ENCODE measurements at places on chromosomes 6 and 20.

- no peak for DNase-seq
Measured at GRCh38 chr6:11367638-11368199, 135.3 kb upstream of the NEDD9 start.

- peak; percentile 73 for DNase-seq
Measured at GRCh38 chr6:135493218-135493961, 4.2 kb downstream of the AHI1 start.

DNA sequence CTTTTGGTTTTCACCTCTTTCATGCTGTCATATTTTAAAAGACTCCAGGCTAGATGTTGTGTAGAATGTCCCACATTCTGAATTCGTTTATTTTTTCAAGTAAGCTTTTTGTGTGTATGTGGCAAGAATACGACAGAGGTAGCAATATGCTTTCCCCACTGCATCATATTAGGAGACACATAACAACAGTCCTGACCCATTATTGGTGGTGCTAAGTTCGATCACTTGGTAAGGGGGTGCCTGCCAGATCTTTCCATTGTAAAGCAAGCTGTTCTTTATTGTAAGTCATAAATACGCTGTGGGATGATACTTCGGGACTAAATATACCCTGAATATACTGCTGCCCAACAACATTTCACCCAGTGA, 588 bp upstream of the NCOA3 start:
- DNase-seq: peak; percentile 65

- DNase-seq: peak; percentile 56
Measured at GRCh38 chr20:32479012-32479411, 106.1 kb downstream of the NOL4L start.

DNA sequence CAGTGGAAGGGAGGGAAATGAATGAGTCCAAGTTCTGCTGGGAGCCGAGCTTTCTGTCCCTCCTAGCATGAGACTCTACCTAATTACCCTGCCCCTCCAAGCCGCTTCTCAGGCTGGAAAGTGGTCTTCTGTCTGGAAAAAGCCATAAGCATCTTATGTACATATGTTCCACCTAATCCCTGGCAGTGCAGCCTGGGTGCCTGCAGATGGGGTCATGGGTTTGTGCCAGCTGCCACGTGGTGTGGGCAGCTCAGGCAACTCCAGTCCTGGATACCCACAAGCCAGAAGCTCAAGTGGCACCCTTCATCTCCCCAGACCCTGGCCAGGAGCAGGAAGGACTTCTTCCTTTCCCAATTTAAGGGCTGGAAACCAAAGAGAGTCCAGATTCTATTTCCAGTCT, 253.1 kb downstream of the LY86 start:
- no peak for DNase-seq

GRCh38 chr20:48751871-48752270, 75.9 kb downstream of the PREX1 start:
- DNase-seq: no peak

DNA sequence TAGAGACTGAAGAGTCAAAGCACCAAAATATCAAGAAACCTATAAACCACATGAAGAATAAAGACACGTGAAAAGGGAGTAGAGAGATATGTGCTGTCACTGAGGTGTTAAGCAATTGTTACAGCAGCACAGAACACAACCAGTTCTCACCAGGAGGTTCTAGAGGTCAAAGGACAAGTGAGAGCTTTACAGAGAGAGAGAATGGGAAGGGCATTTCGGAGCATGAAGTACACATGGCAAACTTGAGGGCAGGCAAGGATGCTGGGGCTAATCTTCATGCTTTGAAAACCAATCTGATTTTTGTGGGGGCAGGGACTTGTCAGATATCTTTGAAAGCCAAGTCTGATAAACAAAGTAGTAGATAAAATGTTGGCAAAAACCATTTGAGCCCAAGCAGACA, 142.3 kb upstream of the NRSN1 start:
- no peak for DNase-seq

DNA sequence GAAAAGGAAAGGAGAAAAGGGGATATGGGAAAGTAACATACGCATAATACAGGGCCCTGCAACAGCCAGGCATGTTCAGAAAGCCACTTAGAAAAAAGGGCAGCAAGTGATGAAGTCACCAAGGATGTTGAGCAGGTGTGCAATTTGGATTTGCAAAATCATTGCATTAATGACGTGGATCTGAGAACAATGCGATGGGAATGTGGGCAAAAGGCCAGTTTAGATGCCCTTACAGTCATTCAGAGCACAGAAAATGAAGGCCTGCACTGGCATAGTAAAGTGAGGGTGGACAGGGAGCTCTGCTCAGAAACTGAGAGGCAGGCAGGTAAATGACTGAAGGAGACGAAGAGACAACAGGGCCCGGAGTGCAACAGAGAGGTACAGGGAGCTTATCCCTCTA, 123.7 kb upstream of the NHSL1 start:
- DNase-seq: no peak

DNA sequence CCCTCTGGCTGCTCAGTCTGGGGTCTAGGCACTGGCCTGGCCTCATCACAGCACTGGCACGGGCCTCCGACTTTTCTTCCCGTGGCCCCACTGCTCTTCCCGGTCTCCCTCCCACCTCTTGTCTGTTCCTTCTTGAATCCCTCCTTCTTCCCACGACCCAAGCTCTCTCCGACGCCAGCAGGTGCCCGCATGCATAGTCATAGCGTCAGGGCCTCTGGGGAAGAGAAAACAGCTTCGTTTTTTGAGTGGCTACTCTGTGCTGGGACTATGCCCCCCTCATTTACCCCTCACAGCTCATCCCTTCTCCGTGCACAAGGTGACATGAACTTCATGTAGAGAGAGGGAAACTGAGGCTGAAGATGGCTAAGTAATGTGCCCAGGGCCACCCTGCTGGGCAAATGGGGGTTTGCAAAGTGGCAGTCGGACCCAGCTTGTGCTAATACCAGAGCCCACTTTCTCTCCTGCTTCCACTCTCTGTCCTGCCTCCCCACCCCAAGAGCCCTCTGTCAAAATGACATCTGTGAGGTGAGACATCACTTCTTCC, 59.2 kb downstream of the SYNJ2 start:
- peak; percentile 74 for DNase-seq

GRCh38 chr6:137926207-137926731, 59.2 kb downstream of the TNFAIP3 start:
- peak; percentile 44 for DNase-seq

DNA sequence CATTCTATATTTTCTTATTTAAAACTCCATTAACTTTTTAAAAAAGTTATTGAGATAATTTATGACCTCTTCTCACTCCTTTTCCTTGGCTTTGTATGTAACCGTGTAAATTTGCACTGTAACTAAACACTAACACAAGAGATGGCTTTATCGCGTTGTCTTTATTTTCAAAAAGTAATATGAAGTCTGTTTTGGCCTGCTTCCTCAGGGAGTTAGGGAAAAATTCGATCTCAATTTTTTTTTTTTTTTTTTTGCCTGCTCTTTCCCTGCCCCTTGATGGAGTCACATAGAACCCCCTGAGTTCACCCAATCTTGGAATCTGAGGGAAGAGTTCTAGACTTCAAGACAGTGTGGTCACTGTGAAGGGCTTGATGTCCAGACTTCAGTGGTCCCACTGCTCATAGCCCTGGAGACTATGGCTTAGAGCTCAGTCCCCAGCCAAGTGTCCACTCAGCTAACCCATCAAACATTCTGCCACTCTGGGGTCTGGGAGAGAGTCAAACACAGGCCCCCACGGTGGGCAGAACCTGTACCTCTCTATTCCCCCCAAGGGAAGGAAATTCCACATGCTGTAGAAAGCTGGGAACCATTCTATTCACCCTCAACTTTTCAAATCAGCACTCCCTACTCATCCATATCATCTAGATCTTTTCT, 15.7 kb upstream of the TBC1D22B start:
- DNase-seq: no peak

DNA sequence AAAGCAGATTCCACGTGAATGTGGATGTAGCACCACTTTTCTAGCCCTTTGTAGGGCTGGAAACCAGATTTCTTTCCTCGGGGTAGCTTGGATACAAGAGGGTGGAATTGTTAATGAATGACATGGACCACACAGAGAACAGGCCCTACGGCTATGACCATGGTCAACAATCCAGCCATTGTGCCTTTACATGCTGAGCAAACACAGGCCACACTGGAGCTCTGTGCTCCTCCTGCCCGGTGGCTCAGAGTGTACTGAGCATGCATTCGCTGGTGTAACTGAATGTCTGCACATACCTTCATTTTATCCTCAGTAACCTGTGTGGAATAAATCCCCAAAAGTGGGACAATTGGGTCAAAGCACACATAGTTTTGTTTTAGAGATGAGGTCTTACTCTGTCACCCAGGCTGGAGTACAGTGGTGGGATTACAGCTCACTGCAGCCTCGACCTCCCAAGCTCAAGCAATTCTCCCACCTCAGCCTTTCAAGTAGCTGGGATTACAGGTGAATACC, 32.8 kb downstream of the LRP11 start:
- no peak for DNase-seq

GRCh38 chr6:16375843-16376242, 137.5 kb downstream of the GMPR start:
- no peak for DNase-seq

GRCh38 chr6:158389193-158389919, 77.1 kb downstream of the TULP4 start:
- no peak for DNase-seq

- no peak for DNase-seq
Measured at GRCh38 chr6:14584450-14584849, 466.9 kb downstream of the CD83 start.
